ENCODE measurements at places on chromosomes 7 and 10.

GRCh38 chr10:24882047-24882698 is 70.2 kb downstream of the PRTFDC1 start:
- no peak for DNase-seq

DNA sequence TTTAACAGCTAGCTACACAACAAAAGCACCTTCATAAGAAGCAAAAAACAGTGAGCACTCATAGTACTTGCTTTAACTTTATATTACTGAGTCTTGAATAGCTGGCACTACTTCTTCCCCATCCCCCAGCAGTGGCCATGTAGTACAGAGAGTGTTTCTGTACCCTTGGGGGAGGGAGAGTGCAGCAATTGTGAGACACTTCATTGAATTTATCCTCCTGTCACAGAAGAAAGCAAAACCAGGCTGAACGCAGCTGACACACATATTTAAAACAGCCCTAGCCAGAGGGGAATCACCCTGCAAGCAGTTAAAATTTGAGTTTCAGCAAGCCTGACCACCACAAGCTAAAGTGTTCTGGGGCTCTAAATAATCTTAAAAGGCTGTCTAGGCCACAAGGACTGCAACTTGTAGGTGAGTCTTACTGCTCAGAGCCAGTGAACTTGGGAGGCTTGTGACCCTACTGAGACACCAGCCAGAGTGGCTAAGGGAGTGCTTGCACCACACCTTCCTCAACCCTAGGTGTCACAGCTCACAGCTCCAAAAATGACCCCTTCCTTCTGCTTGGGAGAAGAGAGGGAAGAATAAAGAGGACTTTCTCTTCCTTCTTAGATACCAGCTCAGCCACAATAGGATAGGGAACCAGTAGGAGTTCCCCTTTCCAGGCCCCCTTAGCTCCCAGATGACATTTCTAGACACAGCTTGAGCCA is 97.7 kb upstream of the MEOX2 start:
- DNase-seq, result peak; percentile 62

DNA sequence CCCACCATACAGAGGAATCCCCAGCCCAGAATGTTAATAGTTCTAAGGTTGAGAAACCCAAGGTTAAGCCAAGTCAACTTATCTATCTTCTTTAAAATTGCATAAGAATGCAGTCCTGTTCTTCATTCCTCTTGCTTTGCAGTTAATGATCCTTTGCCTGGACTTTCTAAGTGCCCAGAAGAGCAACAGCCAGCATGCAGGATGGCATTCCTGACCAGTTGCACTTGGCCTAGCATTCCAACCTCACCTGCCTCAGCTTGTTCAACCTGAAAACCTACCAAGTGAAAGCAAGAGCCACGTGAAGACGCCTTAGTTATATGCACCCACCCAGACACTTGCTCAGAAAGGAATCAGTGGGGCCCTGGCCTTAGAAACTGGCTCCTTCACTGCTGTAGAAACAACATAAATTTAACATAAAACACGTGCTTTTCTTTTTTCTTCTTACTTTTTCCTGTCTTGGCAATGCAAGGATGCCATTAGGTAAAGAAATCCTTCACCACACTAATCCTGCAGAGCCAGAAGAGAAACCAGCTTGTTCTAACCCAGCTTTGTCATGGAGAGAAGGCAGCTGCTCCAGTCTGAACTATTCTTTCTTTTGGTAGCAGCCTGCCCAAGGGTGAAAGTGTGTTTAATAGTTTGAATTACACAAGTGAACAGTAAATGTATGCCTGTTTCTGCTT is 25.0 kb downstream of the EGFR start:
- peak; percentile 71 for DNase-seq

GRCh38 chr10:97072851-97073665 is 112.7 kb downstream of the SLIT1 start:
- DNase-seq, result peak; percentile 89

DNA sequence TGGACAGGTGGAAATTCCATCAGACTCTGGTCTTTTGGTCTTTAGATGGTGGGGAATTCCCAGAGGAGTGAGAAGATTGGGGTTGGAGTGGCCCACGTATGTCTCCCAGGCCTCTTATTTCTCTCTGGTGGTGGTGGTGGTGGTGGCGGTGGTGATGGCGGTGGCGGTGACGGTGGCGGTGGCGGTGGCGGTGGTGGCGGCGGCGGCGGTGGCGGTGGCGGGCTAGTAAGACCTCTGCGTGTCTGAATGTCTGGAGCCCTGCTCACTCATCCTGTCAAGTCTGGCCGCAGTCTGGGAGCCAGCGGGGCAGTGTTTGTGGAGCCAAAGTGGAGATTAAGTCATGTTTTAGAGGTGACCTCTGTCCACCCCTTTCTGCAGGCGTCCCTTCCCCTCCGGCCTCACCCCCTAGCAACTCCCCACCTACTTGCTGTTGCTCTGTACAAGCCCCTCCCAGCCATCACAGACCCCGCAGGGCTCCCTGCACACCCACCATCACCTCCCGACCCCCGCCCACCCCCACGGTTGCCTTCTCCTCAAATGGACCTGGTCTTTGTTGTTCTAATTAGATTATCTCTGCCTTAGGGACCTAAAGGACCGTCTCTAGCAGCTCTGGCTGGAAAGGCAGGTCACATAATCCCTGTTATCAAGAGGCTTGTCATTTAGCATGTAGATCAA is 165.0 kb upstream of the TBX20 start:
- DNase-seq, result peak; percentile 52
